Cardiac muscle cell (in vitro differentiated cells and primary cell): ENCODE measurements at places on chromosomes 5 and 9.

GRCh38 chr9:24258626-24259025 lies 287.1 kb downstream of the IZUMO3 start:
- no peak for DNase-seq

GRCh38 chr9:86135371-86135770 lies 36.0 kb upstream of the GOLM1 start:
- no peak for DNase-seq

- no peak for DNase-seq
Observed at GRCh38 chr9:19117039-19117716, 10.1 kb downstream of the PLIN2 start.

- DNase-seq: peak; percentile 5
Observed at GRCh38 chr9:13532407-13532806, 252.9 kb upstream of the MPDZ start.

GRCh38 chr5:172603251-172603806 lies 37.7 kb upstream of the NEURL1B start:
- DNase-seq: peak; percentile 58

GRCh38 chr5:156328766-156329165 lies 1.8 kb downstream of the SGCD start:
- no peak for DNase-seq

DNA sequence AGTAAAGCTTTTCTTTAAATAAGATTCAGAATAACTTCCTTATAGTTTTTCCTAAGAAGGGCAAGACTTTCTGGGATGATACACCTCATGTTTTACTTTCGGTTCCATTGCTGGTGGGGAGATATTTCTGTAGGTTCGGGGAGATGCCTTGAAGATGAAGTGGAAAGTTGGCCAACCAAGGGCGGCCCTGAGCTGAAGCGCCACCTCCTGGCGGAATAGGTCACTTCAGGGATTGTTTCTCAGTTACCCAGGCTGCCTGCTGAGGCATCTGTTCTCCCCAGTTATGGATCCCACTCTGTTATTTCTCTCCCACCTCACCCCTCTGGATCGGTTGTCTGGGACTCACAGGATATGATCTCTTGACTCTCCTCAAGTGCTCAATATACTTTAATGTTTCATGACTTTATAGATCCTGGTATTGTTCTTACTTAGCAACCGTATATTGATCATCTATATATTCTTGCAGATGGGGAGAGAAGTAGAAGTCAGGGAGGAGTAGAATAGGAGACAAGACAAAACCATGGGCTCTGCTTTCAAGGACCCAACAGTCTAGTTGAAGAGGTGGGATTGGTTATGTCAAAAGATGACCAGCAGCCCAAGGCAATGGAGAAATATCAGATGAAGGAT lies 23.4 kb downstream of the MEGF10 start:
- DNase-seq: peak; percentile 70

DNA sequence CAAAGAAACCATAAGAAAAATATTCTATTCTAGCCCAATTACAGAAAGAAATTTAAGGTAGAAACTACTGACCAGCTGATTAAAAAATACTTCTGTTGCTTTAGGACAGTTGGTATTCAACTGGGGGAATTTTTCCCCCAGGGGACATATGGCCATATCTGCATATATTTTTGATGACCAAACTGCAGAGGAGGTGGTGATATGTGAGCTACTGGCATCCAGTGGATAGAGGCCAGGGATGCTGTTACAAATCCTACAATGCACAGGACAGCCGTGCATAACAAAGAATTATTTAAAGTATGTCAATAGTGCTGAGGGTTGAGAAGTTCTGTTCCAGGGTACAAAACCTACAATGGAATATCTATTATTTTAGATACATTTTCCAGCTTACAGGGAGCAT lies 24.0 kb downstream of the ZFR start:
- DNase-seq: no peak

GRCh38 chr5:73265641-73266040 lies 92.6 kb downstream of the TMEM174 start:
- no peak for DNase-seq

DNA sequence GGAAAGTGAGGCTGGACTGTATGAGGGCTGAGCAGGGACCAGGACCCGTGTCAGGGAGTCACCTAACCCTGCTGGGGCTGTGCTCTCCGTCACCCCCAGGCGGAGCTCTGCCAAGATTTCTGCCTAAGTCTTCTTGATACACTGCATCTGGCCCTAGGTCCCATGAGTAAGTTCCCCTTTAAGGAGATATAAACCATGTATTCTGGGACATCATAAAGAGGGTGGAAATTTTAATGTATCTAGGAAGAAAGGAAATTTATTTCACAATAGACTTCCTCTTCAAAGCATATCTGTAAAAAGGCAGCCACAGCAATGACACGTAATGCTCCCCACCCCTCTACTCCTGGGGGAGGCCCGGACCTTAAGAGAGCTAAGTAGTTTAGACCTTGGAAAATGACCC lies 183.4 kb downstream of the FBXL7 start:
- peak; percentile 36 for DNase-seq

DNA sequence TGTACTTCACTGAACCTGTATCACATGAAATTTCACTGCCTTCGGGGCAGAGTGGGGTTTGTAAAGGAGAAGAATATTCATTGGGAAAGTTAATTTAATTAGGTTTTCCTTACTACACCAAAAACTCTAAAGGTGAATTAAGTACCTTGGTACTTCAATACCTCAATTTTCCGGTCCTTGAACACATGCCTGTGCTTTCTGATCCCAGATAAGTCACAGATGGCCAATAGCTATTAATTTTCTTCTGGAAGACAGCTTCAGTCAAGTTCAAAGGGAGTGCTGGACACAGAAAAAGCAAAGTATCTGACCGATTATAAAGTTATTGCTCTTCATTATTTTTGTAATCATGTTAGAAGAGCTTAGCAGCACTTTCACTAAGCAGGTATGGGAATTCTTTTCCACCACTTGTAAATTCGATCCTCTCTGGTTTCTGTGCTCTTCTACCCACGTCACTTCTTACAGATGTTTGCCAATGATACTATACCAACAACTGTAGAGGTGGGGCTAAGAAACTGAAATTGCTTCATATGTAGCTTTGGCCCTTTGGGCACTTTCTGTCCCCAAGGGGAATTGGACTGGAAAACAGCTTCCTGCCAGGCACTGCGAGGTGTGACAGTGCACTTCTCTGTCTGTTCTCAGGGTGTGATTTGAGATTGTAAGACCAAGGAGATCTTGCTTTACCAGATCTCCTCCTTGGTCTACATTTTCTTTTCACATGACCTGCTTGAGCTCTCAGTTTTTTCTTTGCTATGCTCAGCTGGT lies 164.0 kb downstream of the CCDC192 start:
- DNase-seq: no peak

DNA sequence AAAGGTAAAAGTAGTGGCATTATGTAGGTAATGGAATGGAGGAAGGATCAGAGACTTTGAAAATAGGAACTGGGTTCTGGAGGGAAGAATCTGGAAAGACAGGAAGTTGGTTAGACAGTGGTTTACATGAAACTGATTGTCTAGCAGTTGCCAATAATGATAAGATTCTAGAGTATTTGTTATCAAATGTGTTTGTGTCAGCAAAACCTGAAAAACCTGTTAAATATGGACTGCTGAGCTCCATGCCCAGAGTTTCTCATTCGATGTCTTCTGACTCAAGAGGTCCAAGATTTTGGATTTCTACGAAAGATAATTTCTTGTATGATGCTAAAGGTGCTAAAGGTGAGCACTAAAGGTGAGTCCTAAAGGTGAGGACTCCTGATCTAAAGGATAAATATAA lies 515.0 kb upstream of the TUSC1 start:
- no peak for DNase-seq

DNA sequence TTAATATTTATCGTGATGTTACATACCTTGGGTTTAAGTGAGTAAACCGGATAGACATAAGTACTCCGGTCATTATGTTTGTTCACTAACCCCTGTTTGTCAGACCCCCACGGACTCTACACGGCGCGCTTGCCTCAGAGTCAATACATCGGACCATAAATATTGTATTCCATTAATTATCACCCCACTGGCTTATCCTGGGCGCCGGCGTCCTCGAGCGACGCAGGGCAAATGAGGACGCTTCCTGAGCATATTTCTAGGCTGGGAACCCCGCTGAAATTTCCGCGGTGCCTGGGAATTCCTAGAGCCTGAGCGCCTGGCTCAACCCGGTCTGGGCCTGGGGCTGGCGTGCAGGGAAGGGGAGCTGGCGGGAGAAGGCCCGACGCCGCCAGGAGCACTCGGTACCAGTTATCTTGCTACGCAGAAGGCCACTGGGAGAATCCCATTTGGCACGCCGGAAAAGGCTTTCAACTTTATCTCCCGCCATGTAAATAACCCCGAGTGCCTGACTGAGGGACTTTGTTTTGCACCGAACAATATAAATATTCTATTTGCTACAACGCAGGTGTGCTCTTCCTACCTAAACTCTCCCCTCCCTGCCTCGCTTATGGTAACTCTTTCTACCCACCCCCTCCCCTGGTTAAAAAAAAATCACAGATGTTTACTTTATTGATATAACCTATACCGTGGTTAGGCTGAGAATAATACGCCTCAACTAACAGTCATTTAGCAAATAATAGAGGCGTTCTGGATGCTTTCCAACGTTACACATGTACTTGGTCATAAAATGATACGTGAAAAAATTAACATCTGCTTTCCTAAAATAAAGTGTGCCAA lies 19.4 kb downstream of the NR2F1 start:
- DNase-seq: no peak

GRCh38 chr5:132054697-132055440 lies 5.6 kb upstream of the IL3 start:
- no peak for DNase-seq

- no peak for DNase-seq
Observed at GRCh38 chr5:171710451-171711024, 75.1 kb upstream of the SMIM23 start.

GRCh38 chr5:61933787-61934626 lies 372.0 kb upstream of the KIF2A start:
- DNase-seq: peak; percentile 60

GRCh38 chr9:25094518-25094917 lies 548.8 kb upstream of the IZUMO3 start:
- DNase-seq: no peak

- no peak for DNase-seq
Observed at GRCh38 chr9:109767404-109767803, 12.6 kb upstream of the PALM2AKAP2 start.

GRCh38 chr5:137342764-137343163 lies 156.4 kb downstream of the SPOCK1 start:
- no peak for DNase-seq

DNA sequence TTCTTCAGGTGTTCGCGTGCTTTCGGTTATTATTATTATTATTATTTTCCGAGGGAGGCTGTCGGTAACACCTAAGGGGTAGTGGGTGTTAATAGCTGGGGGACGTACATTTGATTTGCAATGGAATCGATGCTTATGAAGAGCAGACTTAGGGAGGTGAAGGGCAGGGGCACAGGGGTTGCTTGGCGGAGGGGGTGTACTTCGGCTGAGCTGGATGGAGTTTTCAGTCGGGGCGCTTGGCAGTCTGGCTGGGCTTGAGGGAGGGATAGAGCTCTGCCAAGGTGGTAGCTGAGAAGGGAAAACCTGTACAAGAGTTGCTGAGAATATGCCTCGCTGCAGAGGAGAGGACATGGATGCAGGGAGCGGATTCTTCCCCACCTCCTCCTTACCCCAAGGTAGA lies 617 bp upstream of the PTPRD start:
- DNase-seq: no peak

GRCh38 chr5:91136271-91136670 lies 246.8 kb downstream of the ARRDC3 start:
- DNase-seq: no peak

GRCh38 chr5:26237489-26237888 lies 800.9 kb downstream of the CDH9 start:
- no peak for DNase-seq

DNA sequence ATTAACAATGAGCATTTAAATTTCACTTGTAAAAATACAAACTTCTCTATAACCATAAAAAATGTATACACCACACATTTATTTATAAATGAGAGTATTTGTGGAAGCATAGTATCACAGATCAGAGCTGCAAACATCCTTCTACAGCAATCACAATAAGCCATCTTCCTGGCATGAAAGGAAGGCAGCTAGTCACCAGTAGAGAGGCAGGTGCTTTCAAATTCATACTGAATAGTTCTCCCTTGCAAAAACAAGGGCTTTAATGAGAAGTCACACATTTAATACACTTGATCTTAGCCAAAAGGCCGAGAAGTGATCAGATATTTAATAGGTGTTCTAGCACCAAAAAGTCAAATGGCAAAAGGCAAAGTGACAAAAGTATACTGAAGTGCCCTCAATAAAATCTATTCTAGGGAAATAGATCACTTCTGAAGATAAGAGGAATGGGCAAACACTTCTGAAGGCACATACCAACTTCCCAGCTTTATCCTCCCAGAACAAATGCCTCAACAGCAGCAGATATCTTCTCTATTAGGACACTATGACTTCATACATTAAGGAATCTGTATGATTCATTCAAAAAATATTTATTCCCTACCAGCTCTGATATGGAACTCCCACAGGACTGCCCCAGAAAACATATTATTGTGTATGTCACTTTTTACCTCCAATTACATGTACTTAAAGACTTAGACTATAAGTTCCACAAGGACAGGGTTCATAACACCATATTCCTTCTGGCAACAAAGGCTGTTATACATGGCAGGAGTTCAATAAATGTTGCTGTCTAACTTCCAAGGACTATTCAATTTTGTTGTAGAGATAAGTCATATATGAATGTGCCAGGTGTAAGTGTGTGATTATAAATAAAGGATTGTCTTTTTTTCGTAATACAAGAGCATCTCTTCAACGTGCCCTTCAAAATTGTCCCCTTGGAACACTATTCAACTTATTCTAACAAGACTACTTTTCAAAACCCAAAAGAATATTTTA lies 31.7 kb downstream of the MAPKAP1 start:
- peak; percentile 85 for DNase-seq

DNA sequence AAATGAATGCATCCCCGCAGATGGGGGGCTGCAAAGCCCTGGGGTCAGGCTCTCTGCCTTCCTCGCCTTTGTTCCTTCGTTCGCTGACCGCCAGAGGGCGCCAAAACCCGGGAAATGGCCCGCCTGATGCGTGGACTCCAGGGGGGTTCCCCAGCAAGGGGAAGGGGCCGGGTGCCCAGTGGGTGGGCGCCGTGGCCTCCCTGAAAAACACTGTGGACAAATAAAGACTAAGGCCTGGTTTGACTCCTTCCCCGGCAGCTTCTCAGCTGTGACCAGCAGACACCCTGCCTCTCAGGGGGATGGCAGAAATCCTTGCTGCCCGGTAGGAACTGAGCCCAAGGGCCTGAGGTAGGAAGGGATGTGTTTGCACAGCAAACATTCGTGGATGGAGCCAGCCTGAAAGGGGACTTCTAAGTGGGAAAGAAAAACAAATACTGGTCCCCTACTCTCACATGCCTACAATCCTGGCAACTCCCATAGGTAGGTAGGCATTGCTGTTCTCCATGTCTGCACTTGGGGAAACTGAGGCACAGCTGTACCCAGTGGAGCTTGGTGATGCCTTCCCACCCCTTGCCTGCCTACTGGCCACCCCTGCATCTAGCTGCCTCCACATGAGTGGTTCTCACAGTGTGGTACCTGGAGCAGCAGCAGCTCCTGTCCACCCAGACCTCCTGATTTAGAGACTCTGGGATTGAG lies 57.7 kb downstream of the DUSP1 start:
- peak; percentile 35 for DNase-seq
